ENCODE measurements at places on chromosomes 5 and 9.

DNA sequence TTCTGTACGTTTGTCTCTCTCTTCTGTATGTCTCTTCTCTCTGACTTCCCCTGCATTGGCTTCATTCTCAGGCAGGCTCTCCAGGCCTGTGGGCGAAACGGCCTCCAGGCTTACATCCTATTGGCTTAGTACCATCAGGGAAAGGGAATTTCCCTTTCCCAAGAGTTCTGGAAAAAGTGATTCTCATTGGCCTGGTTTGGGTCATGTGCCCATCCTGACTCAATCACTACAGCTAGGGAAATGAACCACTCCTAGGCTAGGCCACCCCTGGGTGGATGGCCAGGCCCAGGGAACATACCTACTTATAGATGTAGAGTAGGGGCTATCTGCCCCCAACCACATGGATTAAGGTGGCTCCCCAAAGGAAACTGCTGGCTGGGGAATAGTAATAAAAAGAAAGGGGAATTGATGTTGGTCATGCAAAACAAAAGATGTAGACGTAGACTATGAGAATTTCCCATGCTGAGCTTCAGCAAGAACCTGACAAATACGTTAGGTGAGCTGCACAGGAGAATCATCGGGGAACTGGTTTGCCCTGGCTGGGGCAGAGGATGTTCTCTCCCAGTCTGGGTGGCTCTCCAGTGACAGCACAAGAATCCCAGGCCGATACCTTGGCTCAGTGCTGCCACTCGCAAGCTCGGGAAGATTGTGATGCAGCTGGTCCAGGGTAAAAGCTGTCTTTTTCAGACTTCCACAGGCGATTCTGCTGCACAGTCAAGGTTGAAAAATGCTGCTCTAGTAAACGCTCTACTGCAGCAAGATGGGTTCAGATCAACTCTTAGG is 3.7 kb upstream of the EGR1 start:
- peak; percentile 44 for DNase-seq

GRCh38 chr5:58071566-58071965 is 388.3 kb downstream of the PLK2 start:
- peak; percentile 55 for DNase-seq

DNA sequence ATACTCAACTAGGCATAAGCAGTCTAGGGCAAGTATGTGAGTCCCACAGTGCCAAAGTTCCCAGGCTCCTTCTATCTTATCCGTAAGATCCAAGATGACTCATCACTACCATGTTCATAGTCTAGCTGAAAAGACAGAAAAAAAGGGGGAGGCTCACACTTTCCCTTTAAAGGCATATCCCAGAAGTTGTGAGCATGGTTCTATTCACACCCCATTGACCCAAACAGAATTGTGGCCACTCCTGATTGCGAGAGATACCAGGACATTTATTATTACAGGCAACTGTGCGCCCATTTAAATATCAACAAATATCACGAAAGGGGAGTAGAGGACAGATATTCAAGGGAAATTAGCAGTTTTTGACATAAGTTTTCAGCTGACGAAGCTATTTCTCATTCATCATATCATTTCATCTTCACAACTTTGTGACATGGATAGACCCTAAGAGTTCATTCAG is 8.1 kb upstream of the PFDN1 start:
- DNase-seq, result no peak

- peak; percentile 46 for DNase-seq
These were observed 19.9 kb upstream of the S1PR3 start for GRCh38 chr9:88971131-88971960.

- no peak for DNase-seq
These were observed 11.3 kb upstream of the DIPK1B start for GRCh38 chr9:136700959-136701667.

GRCh38 chr5:151357792-151358191 is 10.4 kb upstream of the SLC36A2 start:
- DNase-seq, result no peak

- peak; percentile 49 for DNase-seq
These were observed 293.5 kb downstream of the HINT1 start for GRCh38 chr5:130871346-130872086.

DNA sequence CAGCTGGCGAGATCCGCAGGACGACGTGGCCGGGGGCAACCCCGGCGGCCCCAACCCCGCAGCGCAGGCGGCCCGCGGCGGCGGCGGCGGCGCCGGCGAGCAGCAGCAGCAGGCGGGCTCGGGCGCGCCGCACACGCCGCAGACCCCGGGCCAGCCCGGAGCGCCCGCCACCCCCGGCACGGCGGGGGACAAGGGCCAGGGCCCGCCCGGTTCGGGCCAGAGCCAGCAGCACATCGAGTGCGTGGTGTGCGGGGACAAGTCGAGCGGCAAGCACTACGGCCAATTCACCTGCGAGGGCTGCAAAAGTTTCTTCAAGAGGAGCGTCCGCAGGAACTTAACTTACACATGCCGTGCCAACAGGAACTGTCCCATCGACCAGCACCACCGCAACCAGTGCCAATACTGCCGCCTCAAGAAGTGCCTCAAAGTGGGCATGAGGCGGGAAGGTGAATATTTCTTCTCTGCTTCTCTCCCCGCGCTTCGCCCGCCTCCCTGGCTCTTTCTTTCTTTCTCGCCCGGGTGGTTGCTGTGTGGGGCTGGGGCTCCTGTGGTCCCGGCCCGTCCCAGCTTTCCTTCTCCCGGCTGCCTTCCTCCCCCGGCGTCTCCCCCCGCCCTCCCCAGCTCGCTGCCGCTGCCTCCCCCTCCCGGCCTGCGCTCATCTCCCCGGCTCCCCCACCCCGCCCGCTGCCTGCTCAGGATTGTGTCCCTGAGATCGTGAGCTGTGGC is 2.2 kb downstream of the NR2F1 start:
- peak; percentile 56 for DNase-seq

DNA sequence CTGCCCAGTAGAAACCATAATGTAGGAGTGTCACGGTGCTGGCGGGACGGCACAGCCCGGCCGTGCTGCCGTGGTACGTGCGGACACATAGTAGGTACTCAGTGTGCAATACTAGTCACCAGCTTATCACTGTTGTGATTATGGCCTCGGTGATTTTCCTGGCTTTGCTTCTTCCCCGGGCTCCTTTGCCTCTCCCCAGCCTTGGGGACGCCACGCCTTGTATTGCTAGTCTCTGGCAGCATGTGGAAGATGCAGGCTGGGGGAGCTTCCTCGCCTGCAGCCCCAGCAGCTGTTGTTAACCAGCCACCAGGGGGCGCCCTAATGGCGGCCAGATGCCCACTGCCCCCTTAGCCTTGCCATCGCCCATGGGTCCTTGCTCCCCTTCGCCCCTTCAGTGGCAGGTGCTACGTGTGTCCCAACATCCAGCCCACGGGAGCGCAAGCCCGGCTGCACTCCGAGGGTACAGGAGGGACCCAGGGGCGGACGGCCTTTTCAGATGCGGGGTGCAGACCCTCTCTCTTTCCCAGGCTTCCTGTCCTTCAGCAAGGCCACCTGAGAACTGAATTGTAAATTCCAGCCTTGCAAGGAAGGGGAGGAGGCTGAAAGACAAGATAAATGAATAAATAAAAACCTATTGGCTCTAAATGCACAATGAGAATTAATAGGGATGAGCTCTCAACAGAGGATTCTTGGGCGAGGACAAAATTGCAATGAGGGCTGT is 8.0 kb downstream of the NTNG2 start:
- DNase-seq, result peak; percentile 84

GRCh38 chr5:17412760-17413671 is 85.0 kb upstream of the TAF11L2 start:
- no peak for DNase-seq
